ENCODE measurements at places on chromosomes 6 and 20. TPM values are rescaled to one million over a fixed set of nuclear protein-coding genes. Genes with fewer than 3 reads are reported as not detected.

LKAAEAR1 gene
- total RNA-seq, result 0.38 TPM

APCDD1L gene
- total RNA-seq, result not detected

TMEM217 gene
- total RNA-seq, result 2.1 TPM

IL20RA gene
- not detected for total RNA-seq

RBM12 gene
- total RNA-seq, result 116 TPM

MYB gene
- total RNA-seq, result 30.3 TPM

MAFB gene
- 0.28 TPM for total RNA-seq

HUS1B gene
- total RNA-seq, result 0.78 TPM

HTR1E gene
- total RNA-seq, result not detected

RBPJL gene
- not detected for total RNA-seq

KIAA0408 gene
- total RNA-seq, result 11.6 TPM

UST gene
- 0.80 TPM for total RNA-seq

E2F1 gene
- total RNA-seq, result 61.7 TPM

POPDC3 gene
- total RNA-seq, result not detected

SIRPD gene
- 0.15 TPM for total RNA-seq

RHAG gene
- total RNA-seq, result not detected

DNA sequence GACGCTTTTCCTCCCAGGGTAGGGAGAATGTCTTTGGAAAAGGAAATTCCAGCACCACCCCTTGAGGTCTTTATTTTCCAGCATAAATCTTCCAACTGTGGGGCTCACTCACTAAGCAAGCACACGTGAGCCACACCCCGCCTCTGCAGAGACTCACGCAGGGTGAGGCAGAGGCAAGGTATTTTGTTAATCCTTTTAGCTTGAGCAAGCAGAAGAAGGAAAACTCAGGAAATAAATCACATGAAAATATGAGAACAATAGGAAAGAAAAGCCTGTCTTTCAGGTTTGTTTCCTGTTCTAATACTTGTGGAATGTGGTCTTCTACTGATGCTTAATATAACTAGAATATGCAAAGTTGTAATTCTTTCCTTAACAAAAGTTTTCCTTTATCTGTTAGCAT lies 4.1 kb upstream of the PHACTR2 start:
- no peak for DNase-seq
- no peak overlapping the region for H3K4me3 ChIP-seq
- peaks cover 5% of the 10 kb centered on the region for H3K27me3 ChIP-seq
- H3K27ac ChIP-seq, result no peak overlapping the region
- H3K36me3 ChIP-seq, result peaks cover 8% of the 10 kb centered on the region
- H3K4me1 ChIP-seq, result peaks cover 3% of the 10 kb centered on the region

GRCh38 chr6:31092769-31093505 lies 19.4 kb downstream of the C6orf15 start:
- H3K27me3 ChIP-seq, result no peaks in the 10 kb centered on the region
- H3K27ac ChIP-seq, result no peak overlapping the region
- DNase-seq, result no peak
- no peaks in the 10 kb centered on the region for H3K36me3 ChIP-seq
- H3K4me3 ChIP-seq, result no peak overlapping the region
- H3K4me1 ChIP-seq, result peaks cover 27% of the 10 kb centered on the region

GRCh38 chr6:165308926-165309731 lies at the start of gene C6orf118:
TSS of gene C6orf118 (minus strand) at chr6:165309605. CDS start at chr6:165309586, 19 bp downstream.
- no peak within 1 kb of the TSS for H3K4me3 ChIP-seq
- no peaks in the 10 kb centered on the region for H3K36me3 ChIP-seq
- no peak within 1 kb of the TSS for H3K27ac ChIP-seq
- H3K27me3 ChIP-seq, result no peaks in the 10 kb centered on the region
- DNase-seq, result no peak
- H3K4me1 ChIP-seq, result no peaks in the 10 kb centered on the region

DNA sequence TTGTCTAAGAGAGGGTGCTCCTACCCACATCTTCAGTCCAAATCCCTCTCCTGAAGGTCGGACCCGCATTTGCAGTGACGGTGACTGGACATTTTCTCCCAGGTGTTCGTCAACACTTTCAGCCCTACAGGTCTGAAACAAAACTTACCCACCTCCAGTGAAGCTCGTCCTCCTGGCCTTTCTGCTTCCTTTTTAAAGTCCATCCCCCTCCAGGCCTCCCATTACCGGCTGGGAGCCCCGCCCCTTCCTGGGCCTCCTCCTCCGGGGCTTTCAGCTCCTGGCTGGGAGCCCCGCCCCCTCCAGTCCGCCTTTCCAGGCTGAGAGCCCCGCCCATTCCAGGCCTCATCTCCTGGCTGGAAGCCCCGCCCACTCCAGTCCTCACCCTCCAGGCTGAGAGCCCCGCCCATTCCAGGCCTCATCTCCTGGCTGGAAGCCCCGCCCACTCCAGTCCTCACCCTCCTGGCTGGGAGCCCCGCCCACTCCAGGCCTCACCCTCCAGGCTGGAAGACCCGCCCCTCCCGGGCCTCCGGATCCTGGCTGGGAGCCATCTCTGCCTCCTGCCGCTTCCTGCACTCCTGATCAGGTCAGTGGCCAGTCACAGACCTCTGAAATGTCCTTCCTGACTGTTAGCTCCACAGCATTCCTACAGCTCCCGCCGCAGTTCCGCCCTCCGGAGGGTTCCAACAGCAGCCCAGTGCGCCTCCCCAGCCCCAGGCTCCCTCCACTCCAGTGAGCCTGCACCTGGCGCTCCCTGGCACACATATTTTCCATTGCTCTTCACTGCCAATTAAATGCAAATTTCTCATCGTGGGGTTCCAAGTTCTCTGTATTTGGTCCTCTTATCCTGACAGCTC lies 98.5 kb downstream of the LY86 start:
- peaks cover 58% of the 10 kb centered on the region for H3K4me1 ChIP-seq
- H3K27me3 ChIP-seq, result peaks cover 29% of the 10 kb centered on the region
- no peak overlapping the region for H3K27ac ChIP-seq
- no peak for DNase-seq

DNA sequence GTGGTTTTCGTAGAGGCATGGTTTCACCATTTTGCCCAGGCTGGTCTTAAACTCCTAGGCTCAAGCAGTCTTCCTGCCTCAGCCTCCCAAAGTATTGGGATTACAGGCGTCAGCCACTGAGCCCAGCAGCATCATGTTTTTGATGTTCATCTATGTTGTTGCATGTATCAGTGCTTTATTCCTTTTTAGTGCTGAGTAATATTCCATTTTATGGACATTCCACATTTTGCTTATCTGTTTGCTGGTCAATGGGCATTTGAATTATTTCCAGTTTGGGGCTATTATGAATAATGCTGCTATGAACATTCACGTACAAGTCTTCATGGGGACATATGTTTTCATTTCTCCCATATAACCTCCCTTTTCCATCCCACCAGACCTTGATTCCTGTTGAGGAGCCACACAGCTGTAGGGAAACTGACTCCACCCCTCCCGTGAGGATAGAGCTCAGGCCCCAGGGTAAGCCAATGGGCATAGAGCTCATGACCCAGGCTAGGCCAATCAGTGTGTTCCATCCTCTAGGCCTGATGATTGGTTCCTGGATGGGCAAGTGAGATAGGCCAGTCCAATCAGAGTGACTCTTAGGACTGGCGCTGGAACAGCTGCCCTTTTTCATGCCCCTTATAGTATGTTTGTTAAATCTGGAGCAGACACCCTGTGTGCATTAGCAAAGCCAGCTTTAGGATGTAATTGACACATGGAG lies 49.5 kb downstream of the DLGAP4 start:
- no peak overlapping the region for H3K4me3 ChIP-seq
- no peaks in the 10 kb centered on the region for H3K4me1 ChIP-seq
- H3K27me3 ChIP-seq, result no peaks in the 10 kb centered on the region
- H3K27ac ChIP-seq, result no peak overlapping the region
- DNase-seq, result no peak

DNA sequence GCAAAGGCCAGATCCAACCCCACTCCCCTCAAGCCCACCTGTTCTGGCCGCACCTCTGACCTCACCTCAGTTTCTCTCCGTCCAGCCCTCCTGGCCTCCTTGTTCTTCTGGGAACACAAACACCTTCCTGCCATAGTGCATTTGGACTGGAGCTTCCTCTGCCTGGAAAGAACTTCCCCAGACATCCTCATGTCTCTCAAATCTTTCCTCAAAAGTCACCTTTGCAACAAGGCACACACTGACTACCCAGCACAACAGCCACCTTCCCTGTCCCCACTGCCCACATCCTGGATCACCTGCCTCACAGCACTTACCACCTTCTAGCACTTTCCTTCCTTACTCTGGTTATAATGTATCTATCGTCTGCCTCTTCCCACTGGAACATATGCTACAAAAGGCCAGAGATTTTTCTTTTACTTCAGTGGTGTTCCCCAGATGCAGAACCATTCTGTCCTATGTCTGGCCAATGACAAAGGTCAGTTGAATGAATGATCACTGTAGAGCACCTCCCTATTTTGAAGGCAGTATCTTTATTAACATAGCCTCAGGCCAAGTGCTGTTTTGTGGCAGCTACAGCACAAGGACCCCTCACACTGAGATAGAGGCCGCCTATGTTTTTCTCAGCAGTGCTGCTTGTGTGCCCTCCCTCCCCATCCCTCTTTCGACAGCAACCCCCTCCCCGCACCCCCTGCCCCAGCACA lies 4.1 kb downstream of the HLA-B start:
- peaks cover 42% of the 10 kb centered on the region for H3K4me1 ChIP-seq
- peaks cover 58% of the 10 kb centered on the region for H3K36me3 ChIP-seq
- no peaks in the 10 kb centered on the region for H3K27me3 ChIP-seq
- H3K27ac ChIP-seq, result peak overlapping the region; percentile 36

GRCh38 chr6:84425971-84426705 lies 198.7 kb upstream of the CEP162 start:
- no peaks in the 10 kb centered on the region for H3K27me3 ChIP-seq
- no peak for DNase-seq
- no peaks in the 10 kb centered on the region for H3K36me3 ChIP-seq
- H3K27ac ChIP-seq, result no peak overlapping the region
- no peak overlapping the region for H3K4me3 ChIP-seq

- no peaks in the 10 kb centered on the region for H3K36me3 ChIP-seq
- no peaks in the 10 kb centered on the region for H3K27me3 ChIP-seq
- H3K4me3 ChIP-seq, result no peak overlapping the region
Observed at GRCh38 chr6:143224516-143224915, 163.8 kb downstream of the AIG1 start.

- H3K4me1 ChIP-seq, result peaks cover 3% of the 10 kb centered on the region
- H3K27ac ChIP-seq, result no peak overlapping the region
- no peak for DNase-seq
- no peak overlapping the region for H3K4me3 ChIP-seq
- H3K36me3 ChIP-seq, result peaks cover 8% of the 10 kb centered on the region
- no peaks in the 10 kb centered on the region for H3K27me3 ChIP-seq
Observed at GRCh38 chr6:125863023-125863422, 72.3 kb downstream of the NCOA7 start.

GRCh38 chr6:48919555-48919954 lies 543.5 kb downstream of the MMUT start:
- H3K4me3 ChIP-seq, result no peak overlapping the region
- no peaks in the 10 kb centered on the region for H3K27me3 ChIP-seq
- no peak overlapping the region for H3K27ac ChIP-seq

DNA sequence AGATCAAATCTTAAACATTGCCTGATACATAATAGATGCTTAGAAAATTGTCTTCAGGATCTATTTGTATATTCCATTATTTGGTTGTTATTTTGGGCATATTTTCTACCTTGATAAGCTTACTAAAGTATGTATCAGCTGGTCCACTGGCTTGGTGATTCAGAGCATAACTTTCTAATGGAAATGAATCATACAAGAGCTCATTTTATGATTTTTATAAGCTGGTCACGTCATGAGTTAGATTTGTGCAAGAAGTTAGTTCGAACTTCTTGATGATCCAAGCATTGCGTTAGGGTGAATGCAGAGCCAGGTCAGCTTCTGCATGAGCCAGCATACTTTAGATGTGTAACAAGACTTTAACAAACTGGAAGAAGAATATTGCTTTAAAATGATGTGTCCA lies 144.5 kb upstream of the FLRT3 start:
- no peak overlapping the region for H3K4me3 ChIP-seq
- no peaks in the 10 kb centered on the region for H3K36me3 ChIP-seq
- no peak for DNase-seq
- no peaks in the 10 kb centered on the region for H3K4me1 ChIP-seq
- no peak overlapping the region for H3K27ac ChIP-seq
- H3K27me3 ChIP-seq, result no peaks in the 10 kb centered on the region

DNA sequence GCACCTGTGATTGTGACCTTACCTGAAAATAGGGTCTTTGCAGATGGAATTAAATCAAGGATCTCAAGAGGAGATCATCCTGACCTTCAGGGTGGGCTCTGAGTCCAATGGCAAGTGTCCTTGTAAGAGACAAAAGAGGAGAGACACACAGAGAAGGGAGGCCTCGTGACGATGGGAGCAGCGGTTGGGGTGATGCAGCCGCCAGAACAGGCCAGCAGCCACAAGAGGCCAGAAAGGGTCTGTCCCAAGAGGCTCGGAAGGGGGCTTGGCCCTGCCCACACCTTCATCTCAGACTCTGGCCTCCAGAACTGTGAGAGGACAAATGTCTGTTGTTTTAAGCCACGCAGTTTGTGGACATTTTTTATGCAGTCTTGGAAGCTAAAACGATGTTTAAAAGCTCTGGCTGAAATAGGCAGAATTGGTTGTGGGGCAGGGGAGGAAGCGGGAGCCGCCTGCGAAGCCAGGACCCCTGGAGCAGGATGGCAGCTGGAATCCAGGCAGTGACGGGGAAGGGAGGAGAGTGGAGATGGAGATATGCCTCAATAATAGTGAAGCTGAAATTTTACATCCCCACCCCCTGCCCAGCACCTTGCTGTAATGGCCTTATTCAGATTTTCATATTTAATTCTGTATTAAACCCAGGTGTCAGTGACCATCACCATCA lies 216.4 kb downstream of the ANKRD60 start:
- DNase-seq, result no peak
- H3K27me3 ChIP-seq, result peaks cover 5% of the 10 kb centered on the region
- H3K4me3 ChIP-seq, result no peak overlapping the region
- peaks cover 7% of the 10 kb centered on the region for H3K4me1 ChIP-seq
- H3K27ac ChIP-seq, result no peak overlapping the region

DNA sequence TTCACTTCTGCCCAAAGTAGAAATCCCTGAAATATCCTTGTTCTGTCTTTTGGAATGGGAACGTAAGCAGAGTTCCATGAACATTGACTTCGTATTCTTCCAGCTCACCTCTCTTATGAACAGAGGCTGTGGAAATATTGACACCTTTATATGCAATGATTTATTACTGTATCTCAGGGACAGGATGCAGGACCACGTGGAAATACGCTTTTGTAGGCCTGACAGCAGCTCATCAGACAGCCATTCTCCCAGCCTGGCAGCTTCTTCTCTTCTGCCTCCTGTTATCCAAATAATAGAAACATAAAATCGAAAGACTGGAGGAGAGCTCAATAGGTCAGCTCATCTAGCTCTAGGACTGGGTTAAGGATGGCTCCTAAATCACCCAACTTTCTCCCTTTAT lies 106.2 kb upstream of the DTNBP1 start:
- no peak for DNase-seq
- peaks cover 14% of the 10 kb centered on the region for H3K4me1 ChIP-seq
- H3K27ac ChIP-seq, result no peak overlapping the region
- H3K36me3 ChIP-seq, result no peaks in the 10 kb centered on the region

GRCh38 chr6:149095842-149096241 lies 221.7 kb upstream of the TAB2 start:
- no peak overlapping the region for H3K4me3 ChIP-seq
- peak overlapping the region; percentile 97 for H3K27ac ChIP-seq
- DNase-seq, result peak; percentile 47
- H3K27me3 ChIP-seq, result no peaks in the 10 kb centered on the region
- H3K4me1 ChIP-seq, result peaks cover 73% of the 10 kb centered on the region
